Stimulated activated CD8-positive, alpha-beta memory T cell treated with anti-CD3 and anti-CD28 coated beads, Interleukin-15, amount 100 ng/mL, for 48 hours (primary cell): ENCODE measurements at places on chromosomes 12 and 14.

DNA sequence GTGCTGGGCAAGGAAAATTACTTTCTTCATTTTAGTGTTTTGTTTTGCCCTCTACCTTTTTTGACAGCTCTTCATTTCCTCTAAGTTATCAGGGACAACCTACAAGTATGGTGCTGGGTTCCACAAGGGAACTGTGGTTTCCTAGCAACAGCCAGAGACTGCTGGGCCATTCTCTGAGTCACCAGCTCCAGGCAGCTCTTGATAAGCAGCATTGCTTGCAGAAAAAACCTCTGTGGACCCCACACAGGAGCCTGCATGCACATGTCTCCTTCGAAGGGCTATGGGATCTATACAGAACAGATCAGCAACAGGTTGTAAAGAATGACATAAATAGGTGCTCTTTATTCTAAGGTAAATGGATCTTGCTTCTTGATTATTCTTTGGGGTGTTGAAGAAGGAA lies 81.0 kb upstream of the CCDC196 start:
- no peak for DNase-seq

- DNase-seq: no peak
Measured at GRCh38 chr14:53683229-53683628, 273.4 kb downstream of the BMP4 start.

DNA sequence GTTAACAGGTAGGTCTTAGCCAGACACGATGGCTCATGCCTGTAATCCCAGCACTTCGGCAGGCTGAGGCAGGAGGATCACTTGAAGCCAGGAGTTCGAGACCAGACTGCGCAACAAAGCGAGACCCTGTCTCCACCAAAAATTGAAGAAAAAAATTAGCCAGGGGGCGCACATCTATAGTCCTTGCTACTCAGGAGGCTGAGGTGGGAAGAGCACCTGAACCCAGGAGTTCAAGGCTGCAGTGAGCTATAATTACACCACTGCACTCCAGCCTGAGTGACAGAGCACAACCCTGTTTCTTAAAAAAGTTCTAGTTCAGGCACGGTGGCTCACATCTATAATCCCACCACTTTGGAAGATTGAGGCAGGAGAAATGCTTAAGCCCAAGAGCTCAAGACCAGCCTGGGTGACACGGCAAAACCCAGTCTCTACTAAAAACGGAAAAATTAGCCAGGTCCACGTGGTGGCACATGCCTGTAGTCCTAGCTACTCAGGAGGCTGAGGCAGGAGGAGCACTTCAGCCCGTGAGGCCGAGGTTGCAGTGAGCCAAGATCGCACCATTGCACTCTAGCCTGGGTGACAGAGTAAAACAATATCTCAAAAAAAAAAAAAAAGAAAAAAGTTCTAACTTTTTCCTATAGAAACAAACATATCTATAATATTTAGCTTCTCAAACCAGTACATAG lies 9.1 kb downstream of the BAZ1A start:
- no peak for DNase-seq

DNA sequence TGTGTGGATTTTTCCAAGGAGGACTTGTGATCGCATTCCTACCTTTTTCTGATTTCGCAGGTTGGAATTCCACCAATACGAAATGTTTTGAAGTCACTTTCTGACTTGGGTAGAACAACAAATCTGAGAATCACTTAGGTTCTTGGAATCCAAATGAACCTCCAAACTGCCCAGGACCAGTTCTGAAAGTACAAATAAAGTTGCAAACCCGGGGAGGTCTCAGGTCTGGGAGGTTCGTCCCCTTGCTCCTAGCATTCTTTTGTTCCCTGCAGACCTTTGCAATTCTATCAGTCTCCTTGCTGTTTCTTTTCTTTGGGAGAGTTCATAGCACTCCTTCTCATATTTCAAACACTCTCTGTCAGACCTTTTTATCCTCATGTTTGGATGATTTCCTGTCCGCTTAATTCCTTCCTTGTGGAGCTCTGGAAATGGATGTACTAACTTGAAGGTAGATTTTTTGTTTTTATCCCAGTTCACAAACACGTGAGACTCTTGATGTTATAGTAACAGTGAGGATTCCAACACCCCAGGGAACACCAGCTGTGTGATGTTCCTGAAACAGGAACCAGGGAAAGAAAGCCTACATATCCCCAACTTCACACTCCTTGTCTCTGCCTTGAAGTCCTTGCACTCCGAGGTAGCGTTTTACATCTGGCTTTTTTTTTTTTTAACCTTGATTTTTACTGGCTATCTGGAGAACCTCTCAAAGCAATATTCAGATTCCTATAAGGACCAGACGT lies 70.6 kb downstream of the TMEM132C start:
- no peak for DNase-seq

DNA sequence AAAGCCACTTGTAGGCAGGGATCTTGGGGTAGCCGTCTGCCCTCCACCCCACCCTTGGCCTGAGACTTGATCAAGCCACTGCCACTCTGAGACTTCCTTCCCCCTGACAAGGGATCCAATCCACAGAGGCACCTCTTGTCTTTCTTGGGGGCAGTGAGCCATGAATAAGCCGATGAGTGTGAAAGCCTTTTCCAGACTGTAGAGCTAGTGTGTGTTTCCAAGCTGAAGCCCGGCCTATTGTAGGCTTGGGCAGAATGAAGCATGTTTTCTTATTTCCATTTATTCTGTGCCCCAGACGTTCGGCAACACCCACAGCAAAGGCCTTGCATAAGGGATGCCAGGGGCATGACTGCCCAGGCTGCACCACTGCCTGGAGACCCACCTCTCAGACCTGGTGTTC lies 991.6 kb downstream of the BCL11B start:
- no peak for DNase-seq

DNA sequence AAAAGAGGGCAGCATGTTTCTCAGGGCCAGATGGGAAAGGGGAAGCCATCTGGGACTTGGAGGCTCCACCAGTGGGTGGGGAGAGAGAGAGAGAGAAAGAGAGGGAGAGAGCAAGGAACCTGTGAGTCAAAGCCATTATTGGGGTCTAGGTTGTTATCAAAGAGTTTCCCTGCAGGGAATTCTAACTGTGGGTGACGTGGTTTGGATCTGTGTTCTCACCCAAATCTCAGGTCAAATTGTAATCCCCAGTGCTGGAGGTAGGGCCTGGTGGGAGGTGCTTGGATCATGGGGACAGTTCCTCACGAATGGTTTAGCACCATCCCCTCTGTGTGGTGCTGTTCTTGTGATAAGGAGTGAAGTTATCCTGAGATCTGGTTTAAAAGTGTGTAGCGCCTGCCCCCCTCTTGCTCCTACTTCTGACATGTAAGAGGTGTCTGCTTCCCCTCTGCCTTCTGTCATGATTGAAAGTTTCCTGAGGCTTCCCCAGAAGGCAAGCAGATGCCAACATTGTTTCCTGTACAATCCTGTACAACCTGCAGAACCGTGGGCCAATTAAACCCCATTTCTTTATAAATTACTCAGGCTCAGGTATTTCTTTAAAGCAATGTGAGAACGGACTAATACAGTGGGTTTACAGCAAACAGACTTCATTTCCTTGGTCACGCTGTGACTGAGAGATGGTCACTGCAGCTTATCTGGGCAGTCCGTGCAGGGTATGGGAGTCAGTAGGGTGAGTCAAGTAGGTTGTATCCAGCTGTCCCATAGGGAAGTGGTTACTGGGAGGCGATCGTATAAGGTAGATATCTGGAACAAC lies 52.4 kb downstream of the CCDC91 start:
- DNase-seq: no peak

DNA sequence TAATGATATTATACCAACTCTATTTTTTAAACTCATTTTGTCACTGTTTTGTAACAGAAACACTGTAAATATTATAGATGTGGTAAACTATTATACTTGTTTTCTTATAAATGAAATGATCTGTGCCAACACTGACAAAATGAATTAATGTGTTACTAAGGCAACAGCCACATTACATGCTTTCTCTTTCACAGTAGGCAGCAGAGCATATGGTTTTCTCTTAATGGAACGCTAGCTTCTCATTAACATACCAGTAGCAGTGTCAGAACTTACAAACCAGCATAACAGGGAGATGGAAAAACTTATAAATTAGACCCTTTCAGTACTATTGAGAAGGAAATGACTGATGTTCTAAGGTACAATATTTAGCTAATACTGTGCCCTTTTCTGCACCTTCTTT lies 398.8 kb downstream of the PRKD1 start:
- DNase-seq: no peak

DNA sequence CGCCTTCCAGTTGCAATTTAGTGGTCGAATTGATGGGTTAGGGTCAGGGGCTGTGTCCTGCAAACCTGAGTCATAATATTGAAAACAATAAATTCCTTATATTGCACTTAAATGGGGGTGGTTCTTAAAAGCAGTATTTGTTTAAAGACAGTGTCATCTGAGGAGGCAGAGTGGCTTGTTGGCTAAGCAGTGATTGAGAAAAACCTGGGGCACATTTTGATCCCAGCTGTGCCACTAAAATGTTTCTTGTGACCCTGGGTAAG lies 48.4 kb downstream of the FBXW8 start:
- DNase-seq: no peak

DNA sequence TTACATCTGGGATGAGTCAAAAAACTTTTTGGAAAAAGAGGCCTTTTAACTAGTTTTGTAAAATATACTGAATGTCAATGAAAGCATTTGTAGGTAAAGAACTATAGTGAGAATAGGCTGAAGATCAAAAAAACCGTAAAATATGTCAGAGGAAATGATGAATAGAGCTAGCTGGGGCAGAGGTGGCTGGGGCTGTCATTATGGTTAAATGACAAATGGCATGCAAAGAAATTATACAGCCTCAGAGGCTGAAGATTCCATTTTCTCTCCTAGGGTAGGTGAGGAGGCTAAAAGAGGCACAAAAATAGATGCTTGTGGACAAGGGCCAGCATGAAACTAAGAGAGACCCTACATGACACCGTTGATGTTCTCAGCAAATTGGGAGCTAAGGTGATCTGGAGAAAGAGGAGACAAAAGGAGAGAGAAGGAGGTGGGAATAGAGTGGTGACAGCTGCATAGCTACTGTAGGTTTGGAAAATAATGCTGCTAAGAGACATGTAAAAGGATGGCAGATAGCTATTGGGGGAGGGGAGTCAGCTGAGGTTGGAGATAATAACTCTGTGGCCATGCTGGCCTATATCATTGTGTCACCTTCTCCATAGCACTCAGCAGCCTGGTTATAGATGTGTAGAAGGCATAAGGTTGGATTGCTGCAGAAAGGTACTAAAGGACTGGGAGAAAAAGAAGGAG lies 63.8 kb downstream of the ABCC9 start:
- no peak for DNase-seq
